Mammary microvascular endothelial cell (primary cell): ENCODE measurements at places on chromosomes 5 and 9. TPM values are rescaled to one million over a fixed set of nuclear protein-coding genes. Genes with fewer than 3 reads are reported as not detected.

Gene PHYHD1
- total RNA-seq, result 0.15 TPM in 1 of 2 replicates, not detected in the other

Gene GPX8
- 90.3 and 102 TPM in 2 replicates for total RNA-seq

Gene CCL27
- total RNA-seq, result not detected in 2 replicates

Gene TSSK1B
- not detected in 2 replicates for total RNA-seq

Gene ANKRD33B
- 5.3 and 6.9 TPM in 2 replicates for total RNA-seq

Gene PDLIM4
- total RNA-seq, result 40.4 and 45.8 TPM in 2 replicates

Gene SLC34A1
- total RNA-seq, result not detected in 2 replicates

Gene ADAMTS19
- total RNA-seq, result not detected in 2 replicates

Gene NPDC1
- 67.3 and 71.1 TPM in 2 replicates for total RNA-seq

Gene BTNL8
- total RNA-seq, result not detected in 2 replicates

Gene IL12B
- not detected in 2 replicates for total RNA-seq

Gene FSD1L
- total RNA-seq, result 1.8 and 1.9 TPM in 2 replicates

Gene ATP10B
- total RNA-seq, result not detected in 2 replicates

Gene C7
- not detected in 2 replicates for total RNA-seq

Gene PCDHA12
- total RNA-seq, result not detected in 2 replicates

Gene CDC20B
- not detected in 2 replicates for total RNA-seq

Gene CENPK
- total RNA-seq, result 21.1 and 31.0 TPM in 2 replicates

Gene CDC25C
- total RNA-seq, result 9.4 and 14.9 TPM in 2 replicates

Gene PTGR1
- total RNA-seq, result 53.3 and 54.8 TPM in 2 replicates

Gene ZNF483
- 0.47 and 0.69 TPM in 2 replicates for total RNA-seq

Gene TLE1
- total RNA-seq, result 33.1 and 41.6 TPM in 2 replicates

Gene CD14
- 0.20 and 0.60 TPM in 2 replicates for total RNA-seq

Gene ANKRD34B
- not detected in 2 replicates for total RNA-seq

Gene SCGB3A2
- total RNA-seq, result not detected in 2 replicates

Gene MAMDC4
- 1.6 and 1.9 TPM in 2 replicates for total RNA-seq

Gene LVRN
- total RNA-seq, result not detected in 2 replicates

Gene SMARCA2
- 29.0 and 31.9 TPM in 2 replicates for total RNA-seq

Gene SAPCD2
- 28.1 and 30.2 TPM in 2 replicates for total RNA-seq

Gene IFNA10
- not detected in 2 replicates for total RNA-seq

Gene SLC6A18
- not detected in 2 replicates for total RNA-seq

Gene ZNF300
- 3.4 and 3.7 TPM in 2 replicates for total RNA-seq

Gene MCIDAS
- total RNA-seq, result not detected in 2 replicates

Gene S1PR3
- total RNA-seq, result 25.5 and 25.9 TPM in 2 replicates

Gene RNF183
- not detected in 2 replicates for total RNA-seq

Gene GPR151
- not detected in 2 replicates for total RNA-seq
